Vagina (tissue), 2 donors: ENCODE measurements at places on chromosomes 1 and 21.

- DNase-seq, result no peak
Measured at GRCh38 chr1:168373869-168374268, 93.2 kb downstream of the TBX19 start.

GRCh38 chr1:47449822-47450552 lies 12.1 kb downstream of the FOXD2 start:
- no peak for DNase-seq

DNA sequence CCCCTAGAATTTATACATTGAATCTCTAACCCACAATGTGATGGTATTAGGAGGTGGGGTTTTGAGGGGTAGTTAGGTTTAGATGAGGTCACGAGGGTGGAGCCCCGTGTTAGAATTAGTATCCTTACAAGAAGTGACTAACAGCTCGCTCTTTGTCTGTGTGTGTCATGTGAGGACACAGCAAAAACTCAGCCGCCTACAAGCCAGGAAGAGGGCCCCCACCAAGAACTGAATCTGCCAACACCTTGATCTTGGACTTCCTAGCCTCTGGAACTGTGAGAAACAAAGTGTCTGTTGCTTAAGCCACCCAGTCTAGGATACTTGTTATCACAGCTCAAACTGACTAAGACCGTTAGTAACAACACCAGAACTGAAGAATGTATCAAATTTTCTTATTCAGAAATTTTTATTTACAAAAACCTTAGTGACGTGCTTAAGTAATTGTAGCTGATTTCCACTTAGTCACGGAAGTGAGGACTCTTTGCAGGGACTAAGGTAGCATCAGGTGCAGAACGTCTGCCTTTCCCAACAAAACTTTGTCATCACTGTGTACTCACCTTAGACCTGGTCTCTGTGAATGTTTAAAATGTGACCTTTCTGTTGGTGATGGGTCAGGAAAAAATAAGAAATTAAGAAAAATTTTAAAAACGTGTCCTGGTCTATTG lies 24.5 kb upstream of the LRRC8C start:
- no peak for DNase-seq

GRCh38 chr1:1122981-1123480 lies 7.1 kb upstream of the C1orf159 start:
- no peak for DNase-seq

DNA sequence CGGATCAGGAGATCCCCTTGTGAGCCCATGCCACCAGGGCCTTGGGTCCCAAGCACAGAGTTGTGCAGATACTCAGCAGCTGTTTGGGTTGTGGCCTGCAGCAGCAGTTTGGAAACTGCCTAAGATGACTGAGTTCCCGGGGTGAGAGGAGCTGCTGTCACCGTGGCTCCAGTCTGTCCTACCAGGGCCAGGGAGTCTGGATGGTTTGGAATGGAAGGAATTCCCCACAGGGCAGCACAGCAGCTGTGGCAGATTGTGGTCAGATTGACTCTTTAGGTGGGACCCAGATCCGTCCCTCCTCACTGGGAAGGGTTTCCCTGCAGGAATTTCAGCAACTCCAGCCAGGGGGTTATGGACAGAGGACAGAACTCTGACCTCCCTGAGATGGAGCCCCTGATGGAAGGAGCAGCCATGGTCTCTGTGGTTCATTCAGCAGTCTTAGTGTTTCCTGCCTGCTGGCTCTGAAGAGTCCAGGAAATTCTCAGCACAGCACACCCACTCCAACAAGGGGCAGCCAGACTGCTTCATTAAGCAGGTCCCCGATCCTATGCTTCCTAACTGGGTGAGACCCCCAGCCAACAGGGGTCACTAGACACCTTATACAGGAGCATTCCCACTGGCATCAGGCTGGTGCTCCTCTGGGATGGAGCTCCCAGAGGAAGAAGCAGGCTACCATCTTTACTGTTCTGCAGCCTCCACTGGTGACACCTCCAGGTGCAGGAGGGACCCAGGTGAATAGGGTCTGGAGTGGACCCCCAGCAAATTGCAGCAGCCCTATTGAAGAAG lies 51.5 kb upstream of the TNFSF4 start:
- no peak for DNase-seq

GRCh38 chr1:1305300-1306069 lies 2.2 kb downstream of the ACAP3 start:
- DNase-seq, result no peak

DNA sequence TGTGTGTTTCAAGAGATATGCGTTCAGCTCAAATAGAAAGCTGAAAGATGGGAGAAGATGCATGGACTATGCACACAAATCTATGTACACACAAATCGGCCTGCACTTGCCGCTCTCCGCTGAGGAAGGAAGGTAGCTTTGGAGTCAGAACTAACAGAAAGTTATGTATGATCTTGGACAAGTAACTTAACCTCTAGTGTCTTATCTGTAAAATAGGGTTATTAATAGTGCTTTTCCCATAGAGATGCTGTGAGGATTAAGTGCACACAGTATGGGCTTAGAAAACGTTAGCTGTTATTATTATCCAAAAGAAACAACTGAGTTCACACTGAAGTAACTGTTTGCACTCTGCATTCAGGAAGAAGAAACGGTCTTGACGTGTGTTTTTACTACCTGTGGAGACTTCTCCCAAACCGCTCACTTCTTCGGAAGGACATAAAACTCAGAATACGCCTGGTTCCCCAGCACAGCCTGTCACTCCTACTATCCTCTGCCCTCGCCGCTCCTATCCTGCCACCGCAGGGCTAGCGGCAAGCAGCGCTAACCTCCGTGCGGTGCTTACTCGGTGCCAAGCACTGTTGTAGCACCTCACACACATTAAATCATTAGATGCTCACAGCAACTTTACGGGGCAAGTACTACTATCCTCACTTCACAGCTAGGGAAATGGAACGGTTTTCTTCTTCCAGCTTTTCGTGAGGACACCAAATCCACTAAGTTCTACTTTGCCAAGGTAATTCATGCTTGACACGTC lies 1.3 kb downstream of the TGFBR3 start:
- DNase-seq, result no peak

DNA sequence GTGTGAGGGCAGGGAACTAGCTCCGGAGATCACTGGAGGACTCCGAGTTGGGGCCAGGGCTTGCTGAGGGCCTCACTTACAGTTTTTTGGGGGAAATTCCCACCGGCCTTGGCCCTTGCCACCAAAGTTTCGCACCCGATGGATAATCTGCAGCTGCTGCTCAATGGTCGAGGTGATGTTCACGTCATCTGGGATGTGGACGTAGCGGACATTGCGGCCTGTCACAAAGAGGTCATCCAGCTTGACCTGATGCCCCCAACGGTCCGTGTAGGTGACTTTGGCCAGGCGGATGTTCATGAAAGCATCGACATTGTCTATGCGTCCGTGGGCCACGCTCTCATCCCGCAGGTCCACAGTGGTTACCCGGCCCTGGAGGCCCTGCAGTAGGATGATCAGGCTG lies 4.0 kb downstream of the LSM10 start:
- no peak for DNase-seq

DNA sequence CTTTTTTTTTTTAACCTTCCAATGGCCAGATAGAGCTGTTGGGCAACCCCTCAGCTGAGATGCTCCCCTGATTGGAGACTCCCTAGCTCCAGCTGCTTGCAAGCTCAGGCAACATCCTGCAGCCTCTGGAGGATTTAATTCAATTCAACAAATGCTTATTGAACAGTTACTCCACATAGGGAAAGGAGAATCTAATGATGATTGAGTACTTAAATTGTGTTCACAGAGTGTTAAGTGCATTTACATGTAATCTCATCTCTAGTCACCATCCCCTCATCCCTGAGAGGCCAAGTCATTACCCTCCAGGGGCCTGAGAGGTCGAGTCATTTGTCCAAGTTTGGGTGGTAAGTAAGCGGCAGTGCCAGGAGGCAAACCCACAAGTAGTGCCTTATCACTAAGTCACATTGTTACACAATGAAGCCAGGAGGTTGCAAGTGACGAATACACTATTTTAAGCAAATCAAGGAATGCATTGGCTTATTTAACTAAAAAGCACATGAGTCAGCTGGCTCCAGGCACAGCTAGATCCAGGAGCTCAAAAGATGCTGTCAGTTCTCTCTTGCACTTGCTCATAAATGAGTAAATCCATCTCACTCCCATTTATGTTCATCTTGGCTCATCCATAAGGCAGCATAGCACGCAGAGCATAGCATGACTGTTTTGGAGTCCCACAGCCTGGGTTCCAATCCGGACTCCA lies 64.3 kb downstream of the OPTC start:
- DNase-seq, result no peak

DNA sequence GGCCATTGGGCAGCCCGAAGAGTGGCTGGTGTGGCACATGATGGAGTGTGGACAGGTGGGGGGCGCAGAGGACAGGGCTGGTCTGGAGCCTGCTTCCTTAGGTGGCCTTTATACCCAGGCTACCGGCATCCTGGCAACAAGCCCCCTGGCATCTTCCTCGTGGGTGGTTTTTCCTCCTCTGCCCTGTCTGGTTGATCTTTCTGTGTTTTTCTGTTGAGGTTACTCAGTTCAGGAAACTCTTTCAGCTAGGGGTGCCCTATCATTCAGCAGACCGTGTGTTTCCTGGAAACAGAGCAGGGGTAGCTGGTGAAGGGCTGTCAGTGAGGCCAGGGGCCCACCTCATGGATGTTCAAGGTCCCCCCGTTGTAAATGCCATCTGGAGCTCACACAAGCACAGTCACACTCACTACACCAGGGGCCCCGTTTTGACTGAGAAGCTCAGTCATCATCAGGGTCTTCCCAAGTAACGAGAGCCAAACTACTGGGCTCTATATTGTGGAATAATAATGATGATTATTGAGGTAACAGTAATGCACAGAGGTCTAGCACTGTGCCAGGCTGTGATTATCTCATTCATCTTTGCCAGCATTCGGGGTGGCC lies at the start of gene KRTAP12-4:
KRTAP12-4 (minus strand) TSS at position 84 of the 600 bp plus-strand sequence; CDS start at position 39, 45 bp downstream.
- no peak for DNase-seq

GRCh38 chr21:36330904-36331303 lies 10.9 kb downstream of the MORC3 start:
- no peak for DNase-seq

DNA sequence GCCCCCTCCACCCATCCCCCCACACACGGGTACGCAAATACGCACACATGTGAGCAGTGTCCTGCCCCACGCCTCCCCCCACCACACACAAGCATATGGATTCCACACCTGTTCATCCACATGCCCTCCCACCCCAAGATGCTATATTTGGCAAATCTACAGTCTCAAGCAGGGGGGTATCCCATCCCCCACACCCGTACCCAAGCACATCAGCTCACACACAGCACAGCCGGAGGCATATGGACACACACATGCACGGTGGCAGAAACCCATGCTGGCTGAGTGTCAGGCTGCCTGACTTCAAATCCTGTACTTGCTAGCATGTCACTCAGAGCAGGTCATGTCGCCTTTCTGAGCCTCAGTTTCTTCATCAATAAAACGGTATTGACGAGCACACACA lies 10.6 kb downstream of the COL16A1 start:
- DNase-seq, result no peak

DNA sequence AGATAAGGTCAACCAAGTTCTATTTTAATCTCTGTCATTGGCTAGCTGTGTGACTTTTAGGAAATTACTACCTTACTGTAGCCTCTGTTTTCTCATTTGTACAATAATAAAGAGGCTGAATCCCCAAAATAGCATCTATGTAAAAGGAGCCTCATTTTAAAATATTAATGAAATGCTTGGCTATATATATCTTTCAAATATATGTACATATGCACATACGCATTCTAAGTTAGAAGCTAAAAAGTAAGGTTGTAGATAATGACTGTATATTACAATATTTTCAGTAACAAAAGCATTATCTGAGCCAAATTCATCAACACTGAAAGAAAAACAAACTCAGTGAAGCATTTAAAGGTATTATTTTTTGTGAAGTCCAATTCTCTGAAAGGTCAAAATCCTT lies 44.6 kb downstream of the TYW3 start:
- no peak for DNase-seq

DNA sequence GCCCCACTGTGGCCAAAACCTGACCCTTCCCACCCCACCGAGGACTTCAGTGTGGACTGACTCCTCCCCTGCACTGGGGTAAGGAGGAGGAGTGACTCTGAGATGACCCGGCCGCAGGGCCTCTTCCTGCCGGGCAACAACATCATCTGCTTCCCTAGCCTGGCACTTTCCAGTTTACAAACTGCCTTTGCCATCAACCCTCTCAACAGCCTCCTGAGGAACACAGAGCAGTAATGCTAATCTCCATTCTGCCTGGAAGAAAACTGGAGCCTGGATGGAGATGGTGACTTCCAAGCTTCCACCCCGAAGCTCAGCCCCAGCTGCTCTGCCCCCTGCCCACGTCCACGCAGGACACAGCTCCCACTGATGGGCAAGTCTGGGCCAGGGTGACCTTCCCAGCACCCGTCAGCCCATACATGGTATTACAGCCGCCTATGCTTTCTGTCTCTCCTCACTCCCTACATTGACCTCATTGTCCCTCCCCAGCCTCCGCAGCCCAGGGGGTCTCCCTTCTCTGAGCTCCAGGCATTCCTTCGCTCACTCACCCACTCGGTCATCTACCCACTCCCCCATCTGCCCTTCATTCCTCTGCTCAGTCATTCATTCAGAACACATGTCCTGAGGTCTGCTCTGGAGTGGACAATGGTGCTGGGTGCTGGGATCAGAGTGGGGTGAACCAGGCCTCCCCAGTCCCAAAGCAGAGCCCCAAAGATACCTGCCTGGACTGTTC lies 34.2 kb downstream of the RAP1GAP start:
- no peak for DNase-seq

DNA sequence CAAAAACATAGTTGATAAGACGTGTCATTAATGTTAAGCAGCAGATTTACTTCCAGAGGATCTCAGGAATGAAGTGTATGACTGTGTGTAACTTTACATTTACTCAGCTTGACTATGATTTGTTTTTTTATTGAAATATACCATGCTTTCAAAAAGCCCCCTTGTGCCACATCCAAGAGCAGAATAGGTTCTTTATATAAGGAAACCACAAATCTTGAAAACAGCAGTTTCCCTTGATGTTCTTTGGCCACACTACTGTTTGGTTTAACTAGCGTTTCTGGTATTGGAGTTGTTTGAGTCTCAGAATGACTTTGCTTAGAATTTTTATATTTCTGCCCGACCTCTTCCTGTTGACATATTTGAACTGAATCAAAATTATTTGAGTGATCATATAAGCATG lies 25.0 kb downstream of the LRRC8C start:
- no peak for DNase-seq

DNA sequence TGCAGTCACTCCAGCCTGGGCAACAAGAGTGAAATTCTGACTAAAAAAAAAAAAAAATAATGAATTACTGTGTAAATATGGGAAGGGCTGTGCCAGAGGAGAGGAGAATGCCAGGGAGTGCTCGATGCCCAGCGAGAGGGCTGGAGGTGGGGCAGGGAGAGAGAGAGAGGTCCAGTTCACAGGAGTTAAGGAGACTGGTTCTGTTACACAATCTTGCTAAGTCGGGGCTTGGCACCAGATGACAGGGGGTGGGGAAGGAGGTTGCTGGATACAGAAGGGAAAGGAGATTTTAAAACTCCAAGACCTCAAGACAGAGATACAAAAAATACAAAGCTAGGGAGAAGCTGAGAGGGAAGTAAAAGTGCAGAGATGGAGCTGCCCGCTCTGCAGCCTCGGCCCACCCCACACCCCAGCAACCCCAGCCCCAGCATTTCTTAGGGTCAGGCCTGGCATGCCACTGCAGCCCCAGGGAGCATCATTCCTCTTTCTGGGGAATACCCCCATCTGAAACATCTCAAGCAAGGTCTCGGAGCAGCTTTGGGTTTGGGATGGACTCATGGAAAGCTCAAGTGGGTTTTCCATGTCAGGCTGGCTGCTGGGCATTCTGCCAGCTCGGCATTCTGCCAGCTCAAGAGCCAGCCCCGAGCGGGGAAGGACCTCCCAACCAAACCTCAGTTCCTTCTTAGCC lies 991 bp downstream of the SELENBP1 start:
- no peak for DNase-seq

GRCh38 chr1:26346274-26347033 lies 7.5 kb downstream of the CRYBG2 start:
- no peak for DNase-seq

GRCh38 chr21:41926807-41927171 lies 27.0 kb downstream of the C2CD2 start:
- no peak for DNase-seq
